ENCODE measurements at places on chromosomes 3 and 15.

- no peak for DNase-seq
Measured at GRCh38 chr3:141659821-141660613, 78.1 kb upstream of the RNF7 start.

GRCh38 chr3:139122221-139122581 lies 77.5 kb upstream of the PRR23C start:
- no peak for DNase-seq

GRCh38 chr15:67006083-67007065 lies 59.0 kb upstream of the SMAD3 start:
- DNase-seq: no peak

- no peak for DNase-seq
Measured at GRCh38 chr3:158072790-158073189, 33.4 kb downstream of the SHOX2 start.

- DNase-seq: no peak
Measured at GRCh38 chr3:184377882-184378445, at the start of gene THPO. Gene THPO (minus strand): TSS chr3:184378207. CDS start chr3:184376259, 1,948 bp downstream.

DNA sequence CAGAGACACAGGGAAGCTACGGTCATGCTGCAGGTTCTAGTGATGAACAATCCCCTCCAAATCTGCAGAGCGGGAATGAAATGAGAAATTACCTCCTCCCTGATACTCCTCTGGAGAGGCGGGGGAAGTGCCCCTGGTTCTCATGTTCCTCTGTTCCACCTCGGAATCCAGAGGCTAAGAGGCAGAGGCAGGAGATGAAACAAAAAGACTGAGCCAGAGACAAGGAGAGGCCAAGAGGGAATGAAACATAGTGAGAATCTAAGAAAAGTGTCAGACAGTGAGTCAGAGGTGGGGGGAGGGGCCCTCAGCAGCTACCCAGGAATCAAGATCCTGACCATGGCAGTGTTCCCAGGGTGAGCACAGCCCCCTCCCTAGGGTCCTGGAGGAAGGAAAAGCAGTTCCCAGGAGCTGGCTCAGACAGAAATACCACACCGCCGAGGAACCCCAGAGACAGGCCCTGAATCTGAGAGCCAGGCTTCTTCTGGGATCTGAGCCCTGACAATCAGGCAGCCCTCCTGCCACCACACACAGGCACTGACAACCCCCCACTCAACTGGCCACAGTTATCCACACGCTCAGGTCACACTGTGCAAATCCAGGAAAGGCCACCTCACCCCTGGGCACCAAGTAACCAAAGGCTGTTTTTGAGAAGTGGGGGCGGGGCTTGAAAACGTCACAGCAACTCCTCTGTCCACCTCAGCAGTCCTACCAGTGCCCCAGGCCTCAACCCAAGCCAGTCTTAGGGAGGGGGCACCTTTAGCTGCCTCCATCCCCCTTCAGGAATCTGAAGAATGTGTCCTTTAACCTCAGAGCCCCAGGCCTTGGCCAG lies 2.4 kb downstream of the CSRNP1 start:
- no peak for DNase-seq

GRCh38 chr3:171122861-171123260 lies 96.3 kb upstream of the SLC2A2 start:
- DNase-seq: no peak

- DNase-seq: no peak
Measured at GRCh38 chr15:78012643-78013077, 64.9 kb downstream of the TBC1D2B start.

DNA sequence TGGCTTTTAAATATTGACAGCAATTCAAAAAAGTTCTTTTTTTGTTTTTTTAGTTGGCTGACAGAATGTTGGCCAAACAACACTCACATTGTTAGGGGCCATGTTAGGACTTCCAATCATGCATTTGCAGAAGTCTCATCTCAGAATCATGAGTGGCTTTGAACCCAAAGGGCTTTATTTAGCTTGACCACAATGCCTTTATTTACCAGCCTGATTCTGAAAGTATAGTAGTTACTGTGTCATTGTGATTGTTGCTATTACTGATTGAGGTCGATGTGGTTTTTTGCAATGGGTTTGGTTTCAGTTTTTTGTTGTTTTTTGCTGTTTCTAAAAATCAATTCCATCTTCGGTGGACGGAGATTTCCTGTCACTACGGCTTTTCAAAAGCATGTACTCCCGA lies 7.2 kb downstream of the GLDN start:
- no peak for DNase-seq

- no peak for DNase-seq
Measured at GRCh38 chr3:29168696-29169095, 112.2 kb upstream of the RBMS3 start.

DNA sequence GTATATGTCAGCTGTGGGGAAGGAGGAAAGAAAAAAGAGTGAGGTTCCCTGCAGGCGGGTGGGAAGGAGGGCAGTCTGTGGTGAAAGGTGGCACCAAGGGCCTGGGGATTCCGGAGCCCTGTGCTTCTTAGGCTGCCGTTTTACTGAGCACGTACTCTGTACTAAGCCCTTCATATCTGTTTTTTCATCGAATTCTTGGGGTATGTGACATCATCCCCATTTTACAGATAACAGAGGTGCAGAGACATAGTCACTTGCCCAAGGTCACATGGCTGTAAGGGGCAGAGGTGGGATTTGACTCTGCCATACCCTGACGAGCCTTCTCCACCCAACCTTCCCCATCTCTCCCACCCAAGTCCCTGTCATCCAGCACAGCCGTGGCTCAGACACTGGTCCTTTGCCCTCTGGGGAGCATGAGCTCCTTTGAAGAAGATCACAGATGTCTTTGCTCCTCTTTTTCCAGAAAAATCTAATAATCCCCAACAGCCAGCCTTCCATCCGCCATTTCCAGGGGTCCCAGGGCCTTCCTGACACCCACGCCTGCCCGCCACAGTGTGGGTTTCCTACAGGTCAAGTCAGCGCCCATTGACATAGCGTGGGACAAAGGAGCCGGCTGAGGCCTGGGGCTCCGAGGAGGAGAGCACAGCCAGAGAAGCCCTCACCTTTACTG lies 24.2 kb downstream of the CYP11A1 start:
- no peak for DNase-seq

DNA sequence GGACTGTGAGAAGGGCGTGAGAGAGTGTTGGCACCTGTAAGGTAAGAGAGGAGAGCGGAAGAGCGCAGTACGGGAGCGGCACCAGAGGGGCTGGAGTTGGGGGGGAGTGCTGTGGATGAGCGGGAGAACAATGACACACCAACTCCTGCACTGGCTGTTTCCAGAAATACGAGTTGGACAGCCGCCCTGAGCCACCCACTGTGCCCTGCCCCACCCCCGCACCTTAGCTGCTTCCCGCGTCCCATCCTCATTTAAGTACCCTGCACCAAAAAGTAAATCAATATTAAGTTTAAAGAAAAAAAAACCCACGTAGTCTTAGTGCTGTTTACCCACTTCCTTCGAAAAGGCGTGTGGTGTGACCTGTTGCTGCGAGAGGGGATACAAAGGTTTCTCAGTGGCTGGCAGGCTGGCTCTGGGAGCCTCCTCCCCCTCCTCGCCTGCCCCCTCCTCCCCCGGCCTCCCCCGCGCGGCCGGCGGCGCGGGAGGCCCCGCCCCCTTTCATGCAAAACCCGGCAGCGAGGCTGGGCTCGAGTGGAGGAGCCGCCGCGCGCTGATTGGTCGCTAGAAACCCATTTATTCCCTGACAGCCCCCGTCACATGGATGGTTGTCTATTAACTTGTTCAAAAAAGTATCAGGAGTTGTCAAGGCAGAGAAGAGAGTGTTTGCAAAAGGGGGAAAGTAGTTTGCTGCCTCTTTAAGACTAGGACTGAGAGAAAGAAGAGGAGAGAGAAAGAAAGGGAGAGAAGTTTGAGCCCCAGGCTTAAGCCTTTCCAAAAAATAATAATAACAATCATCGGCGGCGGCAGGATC lies at the start of gene SOX2:
TSS of gene SOX2 (plus strand) at position 601 of the 811 bp plus-strand sequence. CDS start 436 bp downstream, outside the sequence.
- DNase-seq: peak; percentile 15

DNA sequence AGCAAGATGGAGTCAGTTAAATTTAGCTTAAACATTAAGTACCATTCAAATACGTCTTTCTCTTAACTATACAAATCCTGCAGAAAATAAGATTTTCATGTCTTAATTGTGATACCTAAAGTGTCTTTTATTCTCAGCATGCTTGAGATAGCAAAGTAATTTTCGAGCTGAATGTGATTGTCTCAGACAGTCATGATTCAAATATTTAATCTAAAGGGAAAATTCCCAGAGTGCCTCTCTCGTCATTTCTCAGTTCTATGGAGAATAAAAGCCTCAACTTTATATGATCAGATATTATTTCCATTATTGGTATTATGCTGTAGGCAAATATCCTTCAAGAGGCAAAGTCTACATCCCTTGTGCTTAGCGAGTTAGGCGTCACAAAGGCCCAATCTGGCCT lies 589.9 kb downstream of the TAFA4 start:
- DNase-seq: no peak

DNA sequence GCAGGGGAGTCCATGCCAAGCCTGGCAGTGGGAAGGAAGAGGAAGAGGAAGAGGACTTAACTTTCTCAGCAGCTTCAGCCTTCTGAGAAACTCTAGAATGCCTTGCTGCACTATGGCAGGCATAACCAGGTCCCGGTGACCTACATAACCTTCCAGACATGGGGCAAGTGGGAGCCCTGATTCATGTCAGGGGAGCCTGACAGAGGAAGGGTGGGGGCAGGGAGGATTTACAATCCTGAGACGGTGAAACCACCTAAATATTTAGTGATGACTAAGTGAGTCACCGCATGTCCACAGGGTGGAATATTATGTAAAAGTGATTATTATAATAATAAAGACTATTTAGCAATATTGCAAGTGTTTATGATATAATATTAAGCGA lies 46.7 kb downstream of the AMOTL2 start:
- no peak for DNase-seq

DNA sequence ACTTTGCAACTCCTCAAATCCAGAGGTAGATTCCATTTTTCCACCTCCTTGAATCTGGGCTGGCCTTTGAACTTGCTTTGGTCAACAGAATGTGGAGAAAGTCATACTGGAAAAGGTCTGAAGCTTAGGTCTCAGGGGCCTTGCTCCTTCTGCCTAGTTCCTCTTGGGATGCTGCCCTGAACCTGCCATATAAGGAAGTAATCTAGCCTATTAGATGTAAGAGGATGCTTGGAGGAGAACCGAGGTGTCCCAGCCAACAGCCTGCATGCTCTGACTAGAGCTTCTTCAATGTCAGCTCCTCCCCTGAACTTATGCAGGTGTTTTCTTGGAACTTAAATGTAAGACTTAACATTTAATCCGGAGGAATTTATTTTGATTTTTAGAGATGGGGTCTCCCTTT lies 2.0 kb upstream of the TMED3 start:
- DNase-seq: no peak

DNA sequence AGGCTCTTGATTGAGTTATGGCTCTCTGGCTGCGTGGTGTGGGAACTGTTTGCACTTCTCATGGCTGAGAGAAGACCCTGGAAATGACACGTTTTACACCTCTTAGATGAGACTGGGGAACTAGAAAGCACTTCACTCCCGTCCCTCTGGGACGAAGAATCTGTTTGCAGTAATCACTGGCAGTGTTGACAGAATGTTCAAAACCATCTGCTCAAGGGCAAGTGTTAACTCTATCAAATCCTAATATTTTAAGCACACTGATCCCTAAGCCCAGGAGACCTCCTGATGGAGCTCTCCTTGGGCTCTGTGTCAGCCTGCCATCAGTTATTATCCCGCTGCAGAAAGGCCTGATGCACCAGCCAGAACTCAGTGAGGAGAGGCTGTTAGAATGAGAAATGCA lies 323.8 kb upstream of the DNAJC19 start:
- DNase-seq: no peak

- no peak for DNase-seq
Measured at GRCh38 chr3:9810433-9810770, 340 bp downstream of the TTLL3 start.

DNA sequence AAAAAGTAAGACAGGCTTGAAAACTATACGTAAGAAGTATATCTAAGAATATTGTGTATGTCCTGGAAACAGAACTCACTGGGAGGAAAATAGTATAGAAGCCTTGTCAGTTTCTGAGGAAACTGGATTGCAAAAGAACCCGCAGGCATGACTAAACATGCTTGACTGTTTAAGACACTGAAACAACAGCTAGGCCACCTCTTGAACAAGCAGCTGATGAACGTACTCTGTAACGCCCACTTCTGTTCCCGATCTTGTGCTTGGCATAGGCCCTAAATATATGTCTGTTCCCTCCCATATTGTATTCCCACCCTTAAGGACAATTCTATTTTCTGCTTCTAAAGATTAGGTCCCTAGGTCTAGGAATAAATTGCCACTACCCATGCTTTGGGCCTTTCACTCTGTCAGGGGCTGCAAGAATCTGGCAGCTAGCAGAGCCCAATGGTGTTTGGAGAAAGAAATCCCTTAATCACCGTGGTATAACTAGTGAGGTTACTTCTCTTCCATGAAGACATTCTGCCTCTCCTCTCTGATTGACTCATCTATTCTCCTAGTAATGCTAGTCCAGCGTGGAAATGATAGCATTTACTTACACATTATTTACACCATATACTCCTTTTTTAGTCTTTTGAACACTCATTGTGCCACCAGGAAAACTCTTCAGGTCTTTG lies 46.2 kb downstream of the CD200 start:
- no peak for DNase-seq

GRCh38 chr3:111668888-111669488 lies 73.8 kb upstream of the ZBED2 start:
- no peak for DNase-seq

GRCh38 chr15:69722924-69723323 lies 270.3 kb downstream of the RPLP1 start:
- no peak for DNase-seq

DNA sequence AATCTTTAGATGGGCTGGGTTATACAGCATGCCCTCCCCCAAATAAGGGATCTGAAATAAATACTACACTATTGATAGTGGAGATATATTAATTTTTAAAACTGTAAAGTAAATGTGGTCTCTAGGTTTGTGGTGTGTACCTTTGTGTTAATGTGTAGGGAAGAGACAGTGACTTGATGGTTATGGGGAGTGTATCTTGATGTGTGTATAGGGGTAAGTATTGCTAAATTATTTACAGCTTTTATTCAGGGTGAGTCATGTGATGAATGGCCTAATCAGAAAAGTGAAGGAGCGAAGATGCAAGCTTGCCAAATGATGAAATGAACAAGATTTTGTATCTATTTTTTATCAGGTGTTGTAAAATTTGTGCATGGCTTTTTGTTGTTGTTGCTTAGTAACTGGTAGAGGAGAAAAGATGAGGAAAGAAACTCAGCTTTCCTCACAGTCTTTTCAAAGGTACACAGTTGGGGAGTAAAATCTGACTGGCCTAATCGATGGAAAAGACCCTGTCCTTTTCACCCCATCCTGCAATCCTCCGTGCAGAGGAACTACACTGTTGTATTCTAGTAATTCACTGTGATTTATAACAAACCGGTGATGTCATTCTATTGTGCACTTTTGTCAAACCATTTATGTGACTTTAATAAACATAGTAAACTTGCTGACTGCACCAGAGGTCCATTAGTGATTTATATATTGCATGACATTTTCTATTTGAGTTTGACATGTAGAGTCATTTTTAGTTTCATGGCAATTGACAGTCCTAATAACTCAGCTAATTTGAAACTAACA lies 17.7 kb downstream of the FEM1B start:
- DNase-seq: no peak

DNA sequence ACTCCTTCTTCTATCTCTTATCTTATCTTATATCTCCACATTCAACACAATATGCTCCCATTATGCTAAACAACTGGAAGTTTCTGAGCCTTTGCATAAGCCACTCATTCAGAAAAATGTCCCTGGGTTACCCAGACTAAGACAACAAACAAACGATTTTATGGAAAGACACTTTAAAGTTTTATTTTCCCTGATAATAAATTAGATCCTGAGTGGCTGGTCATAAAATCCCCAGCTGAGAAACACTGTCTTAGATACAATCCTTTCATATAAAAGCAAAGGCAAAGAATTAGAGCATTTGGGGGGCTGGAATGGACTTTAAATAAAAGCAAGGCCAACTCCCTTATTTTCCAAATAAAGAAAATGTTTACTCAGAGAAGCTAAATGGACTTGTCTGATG lies 322.3 kb downstream of the GBE1 start:
- DNase-seq: no peak
